ENCODE measurements at places on chromosomes 5 and 9. TPM values are rescaled to one million over a fixed set of nuclear protein-coding genes. Genes with fewer than 3 reads are reported as not detected.

DNA sequence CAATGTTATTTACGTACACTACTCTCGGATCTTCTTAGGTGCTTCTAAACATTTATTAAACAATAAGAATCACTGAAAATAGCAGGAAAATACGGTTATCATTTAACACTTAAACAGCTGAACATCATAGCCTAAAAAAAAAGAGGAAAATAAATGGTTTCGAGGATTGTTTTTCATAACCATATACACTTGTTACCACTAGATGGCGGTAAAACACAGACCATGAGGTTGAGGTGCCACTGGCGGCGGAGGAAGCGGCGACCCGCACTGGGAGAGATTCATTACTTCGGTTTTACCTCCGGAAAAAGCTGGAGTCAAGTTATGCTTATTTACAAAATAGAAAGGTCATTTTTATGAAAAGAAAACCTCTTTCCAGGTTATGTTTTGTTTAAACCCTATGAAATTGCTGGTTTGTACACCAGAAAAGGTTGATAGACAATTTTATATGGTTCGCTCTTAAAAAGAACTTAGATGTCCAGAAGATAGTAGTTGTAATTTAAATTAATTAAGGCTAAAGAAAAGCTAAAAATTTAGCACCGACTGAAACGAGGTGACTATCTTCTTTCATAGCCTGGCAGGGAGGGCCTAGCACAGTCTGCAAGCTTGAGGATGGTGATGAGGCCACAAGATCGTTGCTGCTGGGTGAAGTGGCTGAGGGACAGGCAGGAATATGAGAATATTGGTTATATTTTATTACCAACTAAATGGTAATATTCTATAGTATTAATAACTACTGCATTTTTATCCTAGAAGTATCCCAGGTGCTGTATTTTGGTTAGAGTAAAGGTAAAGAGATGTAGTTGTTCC is 605.7 kb downstream of the RAB3C start:
- H3K27ac ChIP-seq = peak overlapping the region; percentile 60
- H3K4me1 ChIP-seq = peaks cover 12% of the 10 kb centered on the region
- DNase-seq = peak; percentile 64
- H3K27me3 ChIP-seq = peaks cover 34% of the 10 kb centered on the region

Gene FGF10
- not detected for total RNA-seq

GRCh38 chr9:109627042-109627441 is 128.9 kb upstream of the PTPN3 start:
- no peak overlapping the region for H3K4me3 ChIP-seq
- peaks cover 2% of the 10 kb centered on the region for H3K36me3 ChIP-seq
- H3K27ac ChIP-seq = no peak overlapping the region
- no peak for DNase-seq

DNA sequence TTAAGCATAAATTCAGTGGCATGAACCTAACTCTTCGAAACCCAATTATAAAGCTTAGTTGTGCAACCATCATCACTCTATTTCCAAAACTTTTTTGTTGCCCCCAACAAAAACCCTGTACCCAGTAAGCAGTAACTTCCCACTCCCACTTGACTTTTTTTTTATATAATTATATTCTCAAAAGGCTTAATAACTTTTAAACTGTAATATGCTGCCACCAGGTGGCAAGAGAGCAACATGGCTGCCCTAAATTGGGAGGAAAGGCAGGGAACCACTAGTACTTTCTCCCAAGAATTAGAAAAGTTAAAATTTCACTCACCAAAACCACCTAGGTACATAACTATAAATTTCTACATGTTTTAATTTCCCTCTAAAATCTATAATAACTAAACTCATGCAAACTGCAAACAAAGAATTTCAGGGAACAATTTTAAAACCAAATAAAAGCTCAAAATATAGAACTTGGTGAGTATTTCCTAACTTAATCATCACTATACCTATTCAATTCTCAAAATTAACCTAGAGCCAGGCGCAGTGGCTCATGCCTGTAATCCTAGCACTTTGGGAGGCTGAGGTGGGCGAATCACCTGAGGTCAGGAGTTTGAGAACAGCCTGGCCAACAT is 50.2 kb upstream of the RNF38 start:
- no peak for DNase-seq
- no peak overlapping the region for H3K27ac ChIP-seq
- H3K27me3 ChIP-seq = no peaks in the 10 kb centered on the region
- H3K4me1 ChIP-seq = peaks cover 16% of the 10 kb centered on the region
- H3K36me3 ChIP-seq = no peaks in the 10 kb centered on the region

Gene NDUFA8
- 32.3 TPM for total RNA-seq

GRCh38 chr5:54793468-54794134 is 191.8 kb downstream of the ESM1 start:
- peaks cover 24% of the 10 kb centered on the region for H3K27me3 ChIP-seq
- peak overlapping the region; percentile 18 for H3K4me3 ChIP-seq
- peaks cover 2% of the 10 kb centered on the region for H3K36me3 ChIP-seq
- peak overlapping the region; percentile 76 for H3K27ac ChIP-seq
- peaks cover 24% of the 10 kb centered on the region for H3K4me1 ChIP-seq
- DNase-seq = no peak

GRCh38 chr9:77063645-77064285 is 44.3 kb downstream of the FOXB2 start:
- no peaks in the 10 kb centered on the region for H3K27me3 ChIP-seq
- no peak overlapping the region for H3K4me3 ChIP-seq
- H3K4me1 ChIP-seq = no peaks in the 10 kb centered on the region
- no peaks in the 10 kb centered on the region for H3K36me3 ChIP-seq
- DNase-seq = no peak

Gene PCDH12
- total RNA-seq = 0.58 TPM

Gene FOXD4L3
- not detected for total RNA-seq

Gene LHX6
- 0.29 TPM for total RNA-seq

Gene RNF208
- total RNA-seq = 10.3 TPM

Gene TMOD1
- total RNA-seq = 5.4 TPM

GRCh38 chr9:108953983-108954574 is 19.9 kb downstream of the ABITRAM start:
- no peak overlapping the region for H3K27ac ChIP-seq
- no peaks in the 10 kb centered on the region for H3K27me3 ChIP-seq
- DNase-seq = no peak
- H3K36me3 ChIP-seq = no peaks in the 10 kb centered on the region

GRCh38 chr9:137030538-137031527 is 1.1 kb downstream of the FUT7 start:
- no peak overlapping the region for H3K27ac ChIP-seq
- peak overlapping the region; percentile 79 for H3K4me3 ChIP-seq
- peaks cover 61% of the 10 kb centered on the region for H3K4me1 ChIP-seq
- DNase-seq = peak; percentile 88
- H3K27me3 ChIP-seq = no peaks in the 10 kb centered on the region

Gene ZNG1A
- 34.8 TPM for total RNA-seq

DNA sequence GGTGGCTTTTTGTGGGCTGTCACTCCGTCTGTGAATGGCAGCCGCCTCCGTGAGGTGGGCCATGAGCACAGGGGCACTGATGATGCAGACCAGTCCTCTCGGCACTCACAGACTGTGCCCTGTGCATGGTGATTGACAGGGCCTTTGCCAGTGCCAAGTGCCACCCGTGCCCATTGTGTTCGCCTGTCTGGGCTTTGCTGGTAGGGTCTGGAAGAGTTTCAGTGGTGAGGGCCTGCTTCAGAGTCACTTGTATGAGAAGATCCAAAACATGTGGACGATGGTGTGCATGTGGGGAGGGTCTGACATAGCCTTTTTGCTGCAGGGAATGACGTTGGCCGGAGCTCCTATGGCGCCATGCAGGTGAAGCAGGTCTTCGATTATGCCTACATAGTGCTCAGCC is 34.9 kb downstream of the TENT4A start:
- H3K36me3 ChIP-seq = peaks cover 36% of the 10 kb centered on the region
- H3K27me3 ChIP-seq = no peaks in the 10 kb centered on the region
- peaks cover 11% of the 10 kb centered on the region for H3K4me1 ChIP-seq
- no peak overlapping the region for H3K4me3 ChIP-seq

- no peaks in the 10 kb centered on the region for H3K27me3 ChIP-seq
- H3K27ac ChIP-seq = no peak overlapping the region
- no peaks in the 10 kb centered on the region for H3K4me1 ChIP-seq
- H3K4me3 ChIP-seq = no peak overlapping the region
- peaks cover 3% of the 10 kb centered on the region for H3K36me3 ChIP-seq
These were observed 17.1 kb downstream of the CDC26 start for GRCh38 chr9:113258282-113258681.

- H3K4me1 ChIP-seq = peaks cover 36% of the 10 kb centered on the region
- DNase-seq = no peak
- no peak overlapping the region for H3K4me3 ChIP-seq
- peak overlapping the region; percentile 82 for H3K27ac ChIP-seq
These were observed 85.2 kb downstream of the MRPS27 start for GRCh38 chr5:72234868-72235267.

DNA sequence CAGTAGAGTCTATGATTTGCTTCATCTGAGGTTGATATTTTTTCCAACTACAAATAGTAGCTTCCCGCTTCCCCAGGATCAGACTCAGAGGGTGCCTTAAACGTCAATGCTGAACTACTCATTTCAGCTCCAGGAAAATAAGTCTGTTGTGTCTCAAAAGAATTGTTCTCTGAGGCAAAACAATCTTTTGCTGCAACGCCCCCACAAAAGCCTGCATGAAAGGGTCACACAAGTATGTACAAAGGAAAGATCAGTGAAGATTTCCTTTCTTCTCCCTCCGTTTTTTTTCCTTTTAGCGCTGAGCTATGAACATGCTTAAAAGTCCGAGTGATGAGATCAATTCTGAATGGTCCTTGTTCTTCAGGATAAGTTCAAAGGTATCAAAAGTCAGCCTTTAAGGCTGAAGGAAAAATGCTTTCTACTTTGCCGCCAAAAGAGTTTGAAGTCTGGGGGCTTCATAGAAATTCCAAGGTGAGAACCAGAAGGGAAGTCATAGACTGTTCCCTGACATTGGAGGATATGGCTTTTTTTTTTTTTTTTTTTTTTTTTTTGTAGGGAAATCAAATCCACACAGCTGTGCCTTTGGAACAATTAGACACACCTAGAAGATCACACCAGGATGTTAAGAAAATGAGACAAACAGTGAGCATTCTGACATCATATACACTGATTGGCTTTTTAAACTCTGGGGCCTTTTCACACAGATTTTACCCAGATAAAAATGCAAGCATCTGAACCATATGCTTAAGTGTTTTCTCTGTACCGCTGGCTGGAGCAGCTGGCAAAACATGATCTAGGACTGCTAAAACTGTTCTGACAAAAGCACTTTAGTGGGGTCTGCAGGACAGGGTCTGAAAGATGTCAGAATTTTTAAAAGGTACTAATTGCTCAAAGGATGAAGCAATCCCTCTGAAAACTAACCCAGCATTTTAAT is 329.3 kb downstream of the ENC1 start:
- H3K27ac ChIP-seq = no peak overlapping the region
- H3K4me3 ChIP-seq = no peak overlapping the region
- peaks cover 16% of the 10 kb centered on the region for H3K27me3 ChIP-seq
- no peak for DNase-seq
- H3K4me1 ChIP-seq = peaks cover 6% of the 10 kb centered on the region
- no peaks in the 10 kb centered on the region for H3K36me3 ChIP-seq

Gene DMRT3
- not detected for total RNA-seq

DNA sequence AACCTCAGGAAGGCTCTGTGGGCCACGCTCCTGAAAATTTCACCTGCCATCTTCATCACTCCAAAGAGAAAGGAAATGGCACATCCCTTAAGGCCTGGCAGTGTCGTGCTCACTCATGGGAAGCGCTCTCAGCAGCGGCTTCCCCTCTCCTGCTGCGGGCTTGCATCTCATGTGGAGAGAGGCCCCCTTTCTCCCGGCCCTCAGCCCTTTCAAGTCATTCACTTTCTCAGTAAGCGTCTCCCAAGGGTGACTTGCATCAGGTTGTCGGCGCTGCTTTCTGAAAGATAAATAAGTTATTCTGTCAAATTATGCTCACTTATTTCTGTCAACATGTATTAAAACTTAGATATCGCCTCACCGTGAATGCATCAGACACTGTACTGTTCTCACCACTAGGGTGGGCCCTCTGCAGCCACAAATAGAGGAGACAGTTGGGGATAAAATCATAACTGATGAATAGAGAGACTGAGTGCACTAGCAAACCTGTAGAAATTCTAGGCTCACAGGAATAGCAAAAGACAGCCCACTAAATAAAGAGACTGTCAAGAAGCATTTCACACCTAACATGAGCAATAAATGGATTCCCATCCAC is 174.6 kb downstream of the RFK start:
- no peak overlapping the region for H3K4me3 ChIP-seq
- H3K4me1 ChIP-seq = peaks cover 7% of the 10 kb centered on the region
- no peaks in the 10 kb centered on the region for H3K36me3 ChIP-seq
- no peak overlapping the region for H3K27ac ChIP-seq
- no peaks in the 10 kb centered on the region for H3K27me3 ChIP-seq
- DNase-seq = no peak

- peak overlapping the region; percentile 77 for H3K4me3 ChIP-seq
- H3K4me1 ChIP-seq = peaks cover 54% of the 10 kb centered on the region
- peak overlapping the region; percentile 92 for H3K27ac ChIP-seq
- no peaks in the 10 kb centered on the region for H3K27me3 ChIP-seq
These were observed 722 bp downstream of the CDC42SE2 start for GRCh38 chr5:131264451-131265099.

DNA sequence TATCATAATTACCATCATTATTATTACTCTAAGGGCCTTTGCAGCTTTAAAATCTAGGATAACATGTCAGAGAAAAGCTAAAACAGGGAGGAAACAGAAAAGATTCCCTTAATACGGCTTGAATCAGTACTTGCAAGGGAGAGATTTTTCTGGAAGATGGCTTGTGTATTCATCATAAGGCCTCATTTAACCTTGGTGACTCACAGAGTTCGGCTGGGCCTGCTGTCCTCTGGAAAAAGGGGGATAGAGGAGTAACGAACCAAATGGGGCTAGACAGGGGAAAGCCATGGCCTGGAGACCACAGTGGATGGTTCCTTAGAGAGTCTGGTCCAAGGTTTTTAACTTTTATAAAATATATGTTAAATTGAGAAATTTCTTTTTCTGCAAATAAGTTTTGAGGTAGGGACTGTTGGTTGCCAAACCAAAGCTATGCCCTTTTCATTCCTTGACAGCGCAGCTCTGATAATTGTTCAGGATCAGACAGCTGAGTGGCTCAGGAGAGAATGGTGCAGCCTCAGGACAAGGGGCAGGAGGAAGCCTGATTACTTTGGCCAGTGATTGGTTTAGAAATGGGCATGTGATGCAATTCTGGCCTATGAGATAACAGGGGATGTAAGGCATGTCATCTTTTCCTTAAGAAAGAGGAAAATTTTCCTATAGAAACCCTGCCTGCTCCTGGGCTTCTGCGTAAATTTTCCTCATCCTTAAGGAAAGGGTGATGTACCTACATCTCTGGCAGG is 25.6 kb upstream of the GSN start:
- H3K27ac ChIP-seq = no peak overlapping the region
- no peak for DNase-seq
- no peak overlapping the region for H3K4me3 ChIP-seq
- peaks cover 5% of the 10 kb centered on the region for H3K36me3 ChIP-seq
- no peaks in the 10 kb centered on the region for H3K27me3 ChIP-seq
- no peaks in the 10 kb centered on the region for H3K4me1 ChIP-seq

Gene IFNA2
- not detected for total RNA-seq

Gene PRRX2
- total RNA-seq = 6.1 TPM

Gene NXNL2
- total RNA-seq = not detected

DNA sequence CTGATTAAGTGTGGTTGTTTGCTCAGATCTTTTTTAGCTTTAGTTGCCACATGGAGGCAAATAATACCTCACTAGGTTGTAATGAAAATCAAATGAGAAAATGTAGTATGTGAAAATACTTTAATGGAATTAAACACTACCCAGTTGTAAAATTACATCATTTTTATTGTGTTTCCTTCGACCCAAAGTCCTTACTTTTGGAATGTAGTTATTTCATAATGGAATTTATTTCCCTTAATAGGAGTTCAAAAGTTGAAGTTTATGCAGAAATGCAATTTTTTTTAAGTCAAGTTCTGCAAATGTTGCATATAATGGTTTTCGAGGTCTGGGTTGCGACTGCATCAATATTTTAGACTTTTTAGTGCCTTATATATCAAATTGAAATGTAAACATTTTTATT is 31.0 kb downstream of the TNPO1 start:
- peak overlapping the region; percentile 81 for H3K27ac ChIP-seq
- peak overlapping the region; percentile 97 for H3K4me3 ChIP-seq
- H3K4me1 ChIP-seq = peaks cover 77% of the 10 kb centered on the region
- no peak for DNase-seq
- no peaks in the 10 kb centered on the region for H3K27me3 ChIP-seq
